Activated T-cell treated with anti-CD3 and anti-CD28 coated beads for 48 hours (primary cell): ENCODE measurements at places on chromosomes 16 and 17.

- no peak for DNase-seq
These were observed 20.6 kb downstream of the QPRT start for GRCh38 chr16:29699324-29700219.

- DNase-seq = no peak
These were observed 543 bp downstream of the ARHGAP23 start for GRCh38 chr17:38428643-38429371.

- DNase-seq = no peak
These were observed 41.2 kb upstream of the RHOT1 start for GRCh38 chr17:32100971-32101631.

- no peak for DNase-seq
These were observed 57.1 kb upstream of the KCNJ16 start for GRCh38 chr17:70017941-70018340.

DNA sequence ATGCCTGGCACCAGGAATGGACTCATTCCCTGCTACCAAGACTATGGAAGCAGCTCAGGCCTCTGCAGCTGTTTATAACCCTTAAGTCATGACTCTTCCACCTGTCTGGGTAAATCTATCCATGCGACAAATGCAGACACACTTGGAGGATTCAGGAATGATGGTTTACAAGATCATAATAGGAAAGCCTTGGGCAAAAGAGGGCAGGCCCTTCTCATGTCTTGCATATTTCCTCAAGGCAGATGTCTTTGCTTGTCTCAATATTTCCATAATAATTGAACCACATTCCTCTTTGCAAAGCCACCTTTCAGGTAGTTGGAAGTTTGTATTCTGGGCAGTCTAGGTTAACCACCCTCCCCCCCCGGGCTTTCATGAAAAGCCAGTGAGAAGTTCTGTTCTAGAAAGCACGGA lies 884 bp upstream of the JPT1 start:
- no peak for DNase-seq

DNA sequence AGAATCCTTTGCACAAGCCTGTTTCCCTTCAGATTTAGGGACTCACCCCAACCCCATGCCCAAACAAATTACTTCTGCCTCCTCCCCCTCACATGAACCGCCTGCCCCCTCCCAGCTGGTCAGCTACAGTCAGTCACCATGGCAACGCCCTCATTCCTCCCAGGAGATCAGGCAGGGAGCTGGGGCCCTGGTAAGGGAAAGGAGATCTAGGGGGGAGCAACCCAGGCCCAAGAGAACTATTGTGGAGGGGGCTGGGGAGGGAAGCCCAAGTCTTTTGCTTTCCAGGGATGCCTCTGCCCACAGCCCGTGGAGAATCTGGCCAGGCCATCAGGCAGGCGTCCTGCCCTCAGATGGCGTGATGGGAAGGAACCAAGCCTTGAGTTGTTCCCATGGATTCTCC lies 2.8 kb downstream of the FAM171A2 start:
- no peak for DNase-seq

DNA sequence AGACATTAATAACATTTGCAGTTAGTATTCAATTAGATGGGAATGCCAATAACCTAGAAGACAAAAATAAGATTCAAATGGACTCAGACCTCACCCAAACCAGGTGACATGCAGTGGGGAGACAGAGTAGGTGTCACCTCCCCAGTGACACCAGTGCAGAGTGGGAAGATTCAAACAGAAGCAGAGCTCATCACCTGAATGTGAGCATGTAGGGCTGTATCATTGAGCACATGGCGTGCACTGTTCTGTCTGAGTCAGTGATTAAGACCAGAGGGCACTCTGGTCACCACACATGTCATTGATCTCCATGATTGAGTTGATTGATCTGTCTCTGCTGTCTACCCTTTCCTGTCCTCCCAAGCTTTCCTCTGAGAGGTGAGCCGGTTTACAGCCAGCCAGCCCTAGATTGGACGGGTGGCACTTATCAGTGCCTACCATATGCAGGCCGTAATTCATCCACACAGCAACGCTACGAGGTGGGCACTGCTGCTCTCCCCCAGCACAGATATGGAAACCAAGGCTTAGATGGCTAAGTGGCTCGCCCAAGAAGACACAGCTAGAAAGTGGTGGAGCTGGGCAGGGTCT lies 34.0 kb downstream of the RHBDL3 start:
- no peak for DNase-seq

DNA sequence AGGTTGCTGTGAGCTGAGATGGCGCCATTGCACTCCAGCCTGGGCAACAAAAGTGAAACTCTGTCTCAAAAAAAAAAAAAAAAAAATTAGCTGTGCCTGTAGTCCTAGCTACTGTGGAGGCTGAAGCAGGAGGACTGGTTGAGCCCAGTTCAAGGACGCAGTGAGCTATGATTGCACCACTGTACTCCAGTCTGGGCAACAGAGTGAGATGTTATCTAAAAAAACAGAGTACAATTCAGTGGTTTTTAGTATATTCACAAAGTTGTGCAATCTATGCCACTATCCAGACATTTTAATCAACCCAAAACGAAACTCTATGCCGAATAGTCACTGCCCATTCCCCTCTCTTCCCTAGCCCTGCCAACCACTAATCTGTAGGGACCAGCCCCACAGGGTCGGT lies 25.1 kb downstream of the C16orf54 start:
- no peak for DNase-seq

- DNase-seq = peak; percentile 66
These were observed at the start of gene HELZ for GRCh38 chr17:67245073-67245693. TSS of gene HELZ (minus strand) at chr17:67245196. CDS start at chr17:67218804, 26,392 bp downstream.

- peak; percentile 36 for DNase-seq
These were observed 9.8 kb downstream of the RASL10B start for GRCh38 chr17:35740997-35741931.

- DNase-seq = no peak
These were observed 28.7 kb upstream of the MILR1 start for GRCh38 chr17:64420143-64420670.

- DNase-seq = no peak
These were observed 28.1 kb downstream of the HEATR3 start for GRCh38 chr16:50093607-50094539.

DNA sequence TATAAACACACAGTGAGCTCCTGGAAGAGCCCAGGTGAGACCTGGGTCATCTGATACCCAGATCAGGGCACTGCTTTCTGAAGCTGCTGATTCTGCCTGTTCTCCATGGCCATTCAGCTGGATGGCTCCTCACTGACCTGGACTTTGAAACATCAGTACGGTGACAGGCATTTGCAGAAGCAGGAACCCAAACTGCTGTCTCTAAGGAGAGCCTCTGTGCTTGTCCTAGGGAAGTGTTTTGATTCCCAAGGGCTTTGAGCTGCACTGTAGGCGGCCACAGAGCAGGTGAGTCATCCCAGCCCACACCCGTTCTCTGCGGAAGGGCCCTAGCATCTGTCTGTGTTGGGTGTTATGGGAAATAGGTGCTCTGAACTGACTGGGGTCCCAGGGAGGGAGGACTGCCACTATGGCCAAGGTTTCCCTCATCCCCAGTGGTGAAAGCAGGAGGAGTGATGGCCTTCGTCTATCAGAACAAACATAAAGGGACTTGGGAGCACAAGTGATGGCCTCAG lies 60.7 kb upstream of the ADCY9 start:
- no peak for DNase-seq

- DNase-seq = no peak
These were observed 15.8 kb downstream of the NOD2 start for GRCh38 chr16:50709061-50709684.

GRCh38 chr17:41678907-41679739 lies 9.6 kb upstream of the EIF1 start:
- DNase-seq = peak; percentile 48

DNA sequence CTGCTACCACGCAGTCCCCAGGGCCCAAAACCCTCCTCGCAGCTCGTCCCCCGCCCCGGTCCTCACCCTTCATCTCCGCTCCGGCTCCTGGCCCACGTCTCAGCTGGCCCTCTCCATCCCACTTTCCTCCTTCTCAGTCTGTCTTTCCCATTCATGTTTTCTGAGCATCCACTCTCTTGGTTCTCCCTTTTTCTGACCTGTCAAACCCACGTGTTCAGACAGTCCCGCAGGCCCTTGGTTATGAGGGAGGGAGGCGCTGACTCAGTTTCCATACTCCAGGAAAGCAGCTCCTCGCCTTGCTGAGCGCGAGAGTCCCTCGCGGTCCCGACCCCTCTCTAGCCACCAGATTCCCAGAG lies 392 bp upstream of the HID1 start:
- DNase-seq = no peak

DNA sequence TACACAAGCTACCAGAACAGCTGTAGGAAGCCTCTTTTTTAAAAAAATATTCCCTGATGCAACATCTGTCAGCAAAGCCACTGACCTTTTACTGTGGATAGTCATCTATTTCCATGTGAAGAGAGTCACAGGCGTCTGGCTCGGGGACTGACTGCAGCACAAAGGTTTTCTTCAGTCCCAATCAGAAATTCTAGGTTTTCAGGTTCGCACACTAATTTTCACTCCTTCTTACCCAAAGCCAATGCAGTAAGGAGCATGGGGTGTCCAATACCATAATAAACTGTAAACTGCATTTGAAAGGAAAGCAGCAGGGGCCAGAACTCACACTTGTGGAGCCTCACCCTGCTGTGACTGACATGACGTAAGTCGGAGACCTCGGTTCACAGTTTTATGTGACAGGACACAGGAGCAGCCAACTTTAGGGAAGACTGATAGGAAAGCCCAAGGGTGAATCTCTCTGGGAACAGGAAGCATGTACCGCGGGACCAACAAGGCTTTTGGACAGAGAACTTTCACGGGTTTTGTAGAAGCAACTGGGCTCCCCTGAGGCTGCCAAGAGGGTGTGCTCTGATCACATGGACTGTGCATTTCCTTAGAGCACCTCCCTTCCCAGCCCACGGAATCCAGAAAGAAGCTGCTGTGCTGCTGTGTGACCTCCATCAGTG lies 9.1 kb upstream of the TMEM100 start:
- no peak for DNase-seq

DNA sequence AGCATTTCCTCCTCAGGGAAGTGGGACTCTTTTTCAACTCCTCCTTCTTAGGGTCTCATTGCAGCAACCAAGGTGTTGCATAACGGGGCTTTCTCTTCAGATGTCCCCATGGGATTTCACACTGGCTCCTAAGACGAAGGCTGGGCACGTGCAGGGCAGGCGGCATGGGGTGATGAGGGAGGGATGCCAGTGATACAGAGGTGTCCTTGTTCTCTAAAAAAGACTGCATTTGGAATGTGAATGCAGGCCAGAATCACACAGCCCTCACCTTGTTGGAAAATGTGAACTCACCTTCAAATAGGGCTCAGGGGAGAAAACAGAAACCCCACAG lies 105.6 kb downstream of the XYLT1 start:
- no peak for DNase-seq

DNA sequence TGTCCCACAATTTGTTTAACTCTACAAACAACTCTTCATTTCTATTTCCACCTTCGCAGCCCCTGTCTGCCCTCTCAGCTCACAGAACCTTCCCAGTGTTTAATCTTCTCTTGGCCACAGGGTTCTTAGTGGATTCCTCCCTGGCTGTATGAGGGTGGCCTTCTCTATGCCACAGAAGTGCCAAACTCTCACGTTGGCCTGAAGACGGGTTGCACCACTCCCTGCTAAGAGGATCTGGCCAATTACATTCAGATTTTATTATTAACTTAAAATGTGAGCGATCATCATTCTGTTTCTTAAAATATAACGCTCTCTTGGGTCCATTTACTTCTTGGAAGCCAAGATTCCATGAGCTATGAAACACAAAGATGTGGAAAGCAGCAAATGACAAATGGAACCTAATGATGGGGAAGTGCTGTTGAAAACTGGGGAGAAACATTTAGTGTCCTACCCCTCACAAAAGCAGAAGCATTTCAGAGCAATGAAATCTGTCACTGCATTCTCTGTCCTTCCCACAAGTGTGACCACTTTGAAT lies 91.3 kb upstream of the NOG start:
- DNase-seq = no peak

DNA sequence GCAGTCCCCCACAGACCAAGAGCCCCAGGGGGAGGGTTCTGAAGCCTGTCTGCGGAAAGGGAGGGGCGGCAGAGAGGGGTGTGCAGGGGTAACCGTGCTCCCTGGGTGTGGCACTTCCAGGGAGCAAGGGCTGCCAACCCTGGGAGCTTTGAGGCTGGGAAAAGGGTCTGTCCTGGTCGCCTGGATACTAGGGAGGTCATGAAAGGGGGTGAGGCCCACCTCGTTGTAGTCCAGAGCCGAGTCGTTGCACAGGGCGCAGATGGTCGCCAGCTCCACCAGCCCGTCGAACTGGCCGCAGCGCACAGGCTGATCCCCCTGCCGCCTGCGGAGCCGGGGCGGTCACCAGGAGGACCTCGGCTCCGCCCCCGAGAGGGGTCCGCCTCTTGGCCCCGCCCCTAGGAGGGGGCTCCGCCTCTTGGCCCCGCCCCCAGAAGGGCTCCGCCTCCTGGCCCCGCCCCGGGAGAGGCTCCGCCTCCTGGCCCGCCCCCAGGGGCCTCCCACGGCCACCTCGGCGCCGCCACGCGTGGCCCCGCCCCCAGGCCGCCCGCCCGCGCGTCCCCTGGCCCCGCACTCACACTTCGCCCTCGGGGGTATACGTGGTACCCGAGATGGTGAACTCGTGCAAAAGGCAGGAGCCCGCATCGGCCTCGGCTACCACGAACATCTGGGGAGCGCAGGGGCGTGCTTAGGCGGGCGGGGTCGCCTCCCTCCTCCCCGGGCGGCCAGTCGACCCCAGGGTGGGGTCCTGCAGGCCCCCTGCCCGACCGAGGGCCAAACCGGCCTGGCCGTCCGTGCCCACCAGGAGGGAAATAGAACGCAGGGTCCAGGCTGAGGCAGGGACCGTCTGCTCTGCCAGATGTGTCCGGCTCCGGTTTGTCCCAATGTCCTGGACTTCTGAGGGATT lies 19.5 kb downstream of the ATP2A3 start:
- peak; percentile 57 for DNase-seq

DNA sequence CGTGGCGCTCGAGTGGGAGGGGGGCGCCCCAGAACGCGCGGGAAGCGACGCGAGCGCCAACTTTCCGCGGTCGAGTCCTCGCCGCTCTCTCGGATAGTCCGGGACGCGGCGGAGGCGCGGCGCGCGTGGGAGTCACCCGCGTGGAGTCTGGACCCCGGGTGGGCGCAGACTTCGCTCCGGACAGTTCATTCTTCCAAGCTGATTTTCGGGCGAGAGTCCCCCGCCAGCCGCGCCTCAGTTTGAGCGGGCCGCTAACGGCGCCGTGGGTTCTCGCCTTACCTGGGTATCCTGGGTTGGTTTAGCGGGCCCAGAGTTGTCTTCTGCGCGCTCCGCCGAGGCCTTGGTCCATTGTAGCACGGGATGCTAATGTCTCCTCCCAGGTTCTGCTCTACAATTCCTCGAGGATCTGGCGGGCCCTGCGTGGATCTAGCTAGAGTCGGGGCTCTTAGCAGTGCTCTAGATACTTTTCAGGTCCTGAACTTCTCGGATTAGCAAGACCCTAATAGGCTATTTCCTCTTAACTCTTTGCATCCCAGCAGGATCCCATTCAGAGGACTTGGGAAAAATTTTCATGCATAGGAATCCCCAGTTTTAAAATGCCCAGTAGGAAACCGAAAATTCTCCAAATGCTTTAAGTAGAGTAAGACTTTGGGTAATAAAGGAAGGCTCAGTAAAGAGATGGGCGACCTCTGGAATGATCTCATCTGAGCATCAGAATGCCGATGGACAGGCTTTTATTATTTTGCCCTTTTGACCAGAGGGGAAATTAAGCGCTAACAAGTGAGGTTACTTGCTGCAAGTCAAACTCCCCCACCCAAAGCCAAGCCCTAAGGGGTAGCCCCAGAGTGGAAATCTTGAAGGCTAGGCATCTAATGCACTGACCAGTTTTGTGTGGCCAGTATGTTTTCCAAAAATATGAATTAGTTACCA lies 537 bp upstream of the GJC1 start:
- peak; percentile 6 for DNase-seq

- peak; percentile 55 for DNase-seq
These were observed 174.8 kb downstream of the PRKCB start for GRCh38 chr16:24010440-24011089.
